Stimulated activated naive CD4-positive, alpha-beta T cell treated with Interleukin-2 at 50 U/mL for 16 hours (primary cell): ENCODE measurements at places on chromosomes 7 and 10.

DNA sequence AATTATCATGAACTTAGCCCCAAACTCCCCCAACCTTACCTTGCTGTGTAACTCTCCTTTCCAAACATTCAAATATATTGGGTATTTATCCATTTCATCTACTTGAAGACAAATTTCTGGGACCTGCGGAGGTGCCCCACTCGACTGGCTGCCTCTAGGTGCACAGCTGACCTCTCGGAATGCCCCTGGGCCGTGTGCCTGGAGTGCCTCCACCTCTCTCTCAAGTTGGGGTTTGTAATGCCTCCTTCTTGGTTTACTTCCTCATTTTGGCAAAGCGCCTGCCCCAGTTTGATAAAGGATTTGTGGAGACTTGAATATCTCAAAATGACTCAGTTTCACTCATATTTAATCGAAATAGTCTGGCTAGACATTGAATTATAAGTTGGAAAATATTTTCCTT lies 16.6 kb downstream of the ZNF777 start:
- DNase-seq: no peak

- DNase-seq: no peak
These were observed 8.0 kb upstream of the BEND7 start for GRCh38 chr10:13536674-13537366.

DNA sequence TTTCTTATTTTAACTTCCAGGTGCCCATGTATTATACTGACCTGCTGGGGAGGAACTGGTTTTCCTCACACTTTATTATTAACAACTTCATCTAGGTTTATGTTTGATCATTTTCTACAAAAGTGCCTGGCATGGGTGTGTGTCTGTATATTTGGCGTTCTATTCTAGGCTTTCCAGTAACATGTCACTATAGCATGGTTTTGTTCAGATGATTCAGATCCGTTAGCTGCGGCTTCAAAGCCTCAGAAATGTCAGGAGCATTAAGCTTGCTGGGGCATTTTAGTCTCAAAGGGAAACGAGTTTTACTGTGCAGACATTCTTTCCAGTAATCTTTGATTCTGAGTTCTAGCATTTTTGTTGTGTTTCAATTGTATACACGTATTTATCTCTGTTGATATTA lies 2.3 kb downstream of the INPP5A start:
- DNase-seq: no peak

GRCh38 chr10:17816199-17816598 lies 7.1 kb downstream of the MRC1 start:
- DNase-seq: no peak

DNA sequence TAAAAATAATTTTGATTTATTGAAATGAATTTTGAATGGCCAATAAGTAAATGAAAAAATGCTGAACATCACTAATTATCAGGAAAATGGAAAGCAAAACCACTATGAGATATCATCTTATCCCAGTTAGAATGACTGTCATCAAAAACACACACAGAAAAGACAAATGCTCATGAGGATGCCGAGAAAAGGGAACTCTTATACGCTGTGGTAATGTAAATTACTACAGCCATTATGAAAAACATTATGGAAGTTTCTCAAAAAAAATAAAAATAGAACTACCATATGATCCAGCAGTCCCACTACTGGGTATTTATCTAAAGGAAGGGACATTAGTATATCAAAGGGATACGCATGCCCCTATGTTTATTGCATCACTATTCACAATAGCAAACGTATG lies 15.8 kb downstream of the SCIN start:
- DNase-seq: no peak

DNA sequence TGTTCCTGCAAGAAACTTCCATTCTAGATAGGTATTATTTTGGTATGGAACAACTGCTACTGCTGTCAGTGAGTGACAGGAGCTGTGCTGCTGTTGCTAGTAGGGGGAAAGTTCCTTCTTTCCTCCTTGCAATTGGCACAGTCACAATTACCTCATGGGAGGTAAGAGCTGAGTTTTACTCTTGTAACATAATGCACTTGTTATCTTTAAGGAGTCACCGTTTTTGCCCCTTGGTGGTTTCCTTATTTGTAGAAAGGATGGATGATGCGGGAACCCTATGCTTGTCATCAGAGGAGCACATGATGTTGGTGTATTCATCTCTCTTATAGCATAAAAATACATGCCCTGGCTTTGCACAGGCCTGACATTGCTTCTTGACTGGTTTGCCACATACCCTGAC lies 234.7 kb upstream of the NPY start:
- DNase-seq: no peak

DNA sequence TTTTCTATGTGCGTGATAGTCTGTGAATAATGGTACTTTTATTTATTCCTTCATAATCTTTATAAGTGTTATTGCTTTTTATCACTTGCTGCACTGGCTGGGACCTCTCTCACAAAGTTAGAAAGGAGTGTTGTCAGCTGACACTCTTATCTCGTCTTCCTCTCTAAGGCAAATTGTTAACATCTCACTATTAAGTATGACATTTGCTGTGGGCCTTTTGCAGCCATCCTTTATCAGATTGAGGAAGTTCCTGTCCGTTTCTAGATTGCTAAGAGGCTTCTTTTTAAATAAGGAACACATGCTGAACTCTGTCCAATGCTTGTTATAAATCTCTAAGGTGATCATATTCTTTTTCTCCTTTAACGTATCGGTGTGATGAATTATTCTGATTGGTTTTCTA lies 27.4 kb upstream of the DIP2C start:
- no peak for DNase-seq
